ENCODE measurements at places on chromosomes 12 and 14.

- DNase-seq, result peak; percentile 22
These were observed 501.0 kb downstream of the RERGL start for GRCh38 chr12:17588968-17589367.

DNA sequence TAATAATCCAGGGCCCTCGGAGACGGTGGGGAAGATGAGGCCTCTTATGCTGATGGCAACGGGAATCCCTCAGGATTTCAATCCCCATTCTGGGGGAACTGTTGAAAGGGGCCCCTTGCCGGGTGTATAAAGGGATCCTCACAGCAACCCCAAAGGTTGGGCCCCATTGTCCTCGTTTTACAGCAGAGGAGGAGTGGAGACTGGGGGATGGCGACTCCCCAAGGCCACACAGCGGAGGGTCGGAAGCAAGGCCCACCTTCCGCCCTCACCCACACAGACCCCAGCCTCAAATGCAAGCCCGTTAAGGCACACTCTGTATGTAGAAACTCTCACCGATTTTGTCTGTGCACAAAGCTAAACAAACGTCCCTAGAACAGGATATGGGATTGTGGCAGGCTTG, 327.9 kb upstream of the DIO3 start:
- DNase-seq, result no peak

- DNase-seq, result peak; percentile 96
These were observed 17.7 kb downstream of the DNAL1 start for GRCh38 chr14:73662487-73662943.

DNA sequence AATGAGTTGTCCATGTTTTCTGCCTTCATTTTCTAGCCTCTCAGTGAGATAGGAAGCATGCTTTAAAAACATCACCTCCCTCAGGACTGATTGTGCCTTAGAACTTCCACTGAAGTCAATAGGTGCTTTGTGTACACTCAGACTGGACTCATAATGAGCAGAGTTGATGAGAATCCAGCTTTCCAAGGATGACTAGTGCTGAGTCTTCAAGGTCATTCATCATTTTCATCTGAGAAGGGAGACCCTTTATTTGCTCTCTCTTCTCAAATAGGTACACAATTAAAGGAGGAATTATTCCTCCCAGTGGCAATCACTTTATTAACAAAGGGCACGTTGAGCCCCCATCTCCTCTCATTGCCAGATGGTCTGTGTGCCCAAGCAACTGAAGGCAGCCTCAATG, 210.9 kb upstream of the PRKD1 start:
- DNase-seq, result peak; percentile 18

GRCh38 chr12:54126696-54127537, 61.9 kb downstream of the SMUG1 start:
- no peak for DNase-seq

DNA sequence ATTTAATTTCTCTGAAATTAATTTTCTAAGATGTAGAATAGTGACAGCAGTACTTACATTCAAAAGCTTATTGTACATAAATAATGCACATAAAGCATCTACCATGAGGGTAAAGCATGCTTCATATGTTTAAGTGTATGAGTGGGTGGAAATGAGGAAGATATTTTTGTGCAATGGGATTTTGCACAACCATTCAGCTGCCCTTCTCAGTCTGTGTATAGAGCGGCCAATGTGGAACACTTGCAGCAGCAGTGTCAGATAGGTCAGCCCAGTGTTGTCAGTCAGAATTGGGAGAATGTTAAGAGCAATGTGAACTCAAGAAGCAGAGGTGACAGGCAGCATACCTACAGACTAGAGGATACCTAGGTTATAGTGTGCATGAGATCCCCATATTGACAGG, 72.5 kb upstream of the ATP2B1 start:
- DNase-seq, result no peak

DNA sequence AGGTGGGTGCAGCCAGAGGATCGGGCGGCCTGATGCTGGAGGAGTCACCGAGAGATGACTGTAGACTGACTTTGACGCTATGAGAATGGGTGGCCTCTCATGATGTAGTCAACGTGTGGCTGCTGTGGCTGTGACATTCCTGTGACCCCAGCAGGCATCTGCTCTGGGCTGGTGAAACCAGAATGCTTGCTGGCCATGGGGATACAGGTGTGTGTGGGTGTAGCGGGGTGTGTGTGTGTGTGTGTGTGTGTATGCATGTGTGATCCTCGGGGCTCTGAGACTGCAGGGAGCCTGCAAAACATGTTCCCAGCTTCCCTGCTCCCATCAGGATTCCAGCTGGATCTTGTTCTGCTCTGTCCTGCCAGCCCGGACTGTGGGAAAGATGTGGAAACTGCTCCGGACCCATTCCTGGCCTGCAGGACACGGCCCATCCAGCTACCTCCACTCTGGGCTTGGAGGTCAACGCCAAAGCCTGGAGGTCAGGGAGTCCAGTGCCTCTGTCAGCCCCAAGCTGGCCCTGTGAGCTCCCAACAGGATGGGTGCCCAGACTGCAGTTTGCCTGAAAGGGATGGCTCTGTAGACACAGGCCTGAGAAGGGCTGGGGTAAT, 18.8 kb upstream of the HHIPL1 start:
- no peak for DNase-seq

DNA sequence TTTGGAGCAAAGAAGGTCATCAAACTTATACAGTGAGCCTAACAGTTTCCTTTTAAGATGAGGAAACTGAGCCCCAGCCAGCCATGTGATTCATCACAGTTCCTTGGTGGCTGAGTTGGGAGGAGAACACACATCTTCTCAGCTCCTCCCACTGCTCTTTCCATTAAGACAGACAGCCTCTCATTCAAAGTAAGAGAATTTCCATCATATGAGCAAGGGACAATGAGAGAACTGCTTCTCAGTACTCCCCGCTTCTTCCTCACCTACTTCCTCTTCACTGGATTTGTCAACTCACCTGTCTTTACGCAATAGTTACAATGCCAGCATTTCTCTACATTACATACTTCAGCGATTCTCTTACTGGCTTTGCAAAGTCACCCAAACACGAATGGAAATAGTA, 2.2 kb downstream of the IFNG start:
- no peak for DNase-seq

- DNase-seq, result no peak
These were observed 33.5 kb downstream of the SUDS3 start for GRCh38 chr12:118409834-118410233.

- no peak for DNase-seq
These were observed 293.2 kb upstream of the FAR2 start for GRCh38 chr12:28855761-28856310.

DNA sequence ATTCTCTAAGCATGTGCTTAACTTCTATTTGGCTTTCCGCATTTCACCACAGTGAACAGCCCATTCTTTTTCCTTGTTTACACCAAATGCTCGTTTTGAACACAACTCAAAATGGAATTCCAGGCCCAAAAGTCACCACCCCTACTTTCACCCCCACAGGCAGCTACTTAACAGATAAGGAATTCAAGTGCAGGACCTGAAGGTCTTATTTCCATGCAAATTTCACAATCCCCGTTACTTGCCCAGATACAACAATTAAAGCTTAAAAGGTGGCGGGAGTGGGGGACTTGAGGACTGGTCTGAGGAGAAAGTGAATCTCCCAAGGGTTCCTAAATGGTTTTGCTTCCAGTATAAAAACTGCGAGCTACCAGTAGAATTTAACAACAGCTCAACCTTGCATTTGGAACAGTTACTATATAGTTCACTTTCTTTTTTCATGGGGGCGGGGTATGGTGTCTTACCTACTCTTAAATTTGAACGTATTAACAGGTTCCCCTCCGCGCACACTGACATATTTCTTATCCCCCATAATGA, 3.7 kb downstream of the USP44 start:
- DNase-seq, result no peak
